ENCODE measurements at places on chromosomes 4 and X.

DNA sequence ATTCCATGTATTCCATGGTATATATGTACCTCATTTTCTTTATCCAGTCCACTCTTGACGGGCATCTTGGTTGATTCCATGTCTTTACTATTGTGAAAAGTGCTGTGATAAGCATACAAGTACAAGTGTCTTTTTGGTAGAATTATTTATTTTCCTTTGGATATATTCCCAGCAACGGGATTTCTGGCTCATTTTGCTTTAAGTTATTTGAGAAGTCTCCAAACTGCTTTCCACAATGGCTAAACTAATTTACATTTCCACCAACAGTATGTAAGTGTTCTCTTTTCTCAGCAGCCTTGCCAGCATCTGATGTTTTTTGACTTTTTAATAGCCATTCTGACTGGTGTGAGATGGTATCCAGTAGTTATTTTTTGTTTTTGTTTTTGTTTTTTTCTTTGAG, 17.6 kb upstream of the FAT4 start:
- DNase-seq: no peak

- DNase-seq: no peak
These were observed 30.9 kb upstream of the PPA2 start for GRCh38 chr4:105504744-105505143.

- DNase-seq: no peak
These were observed 243.4 kb upstream of the GRID2 start for GRCh38 chr4:92060333-92060732.

DNA sequence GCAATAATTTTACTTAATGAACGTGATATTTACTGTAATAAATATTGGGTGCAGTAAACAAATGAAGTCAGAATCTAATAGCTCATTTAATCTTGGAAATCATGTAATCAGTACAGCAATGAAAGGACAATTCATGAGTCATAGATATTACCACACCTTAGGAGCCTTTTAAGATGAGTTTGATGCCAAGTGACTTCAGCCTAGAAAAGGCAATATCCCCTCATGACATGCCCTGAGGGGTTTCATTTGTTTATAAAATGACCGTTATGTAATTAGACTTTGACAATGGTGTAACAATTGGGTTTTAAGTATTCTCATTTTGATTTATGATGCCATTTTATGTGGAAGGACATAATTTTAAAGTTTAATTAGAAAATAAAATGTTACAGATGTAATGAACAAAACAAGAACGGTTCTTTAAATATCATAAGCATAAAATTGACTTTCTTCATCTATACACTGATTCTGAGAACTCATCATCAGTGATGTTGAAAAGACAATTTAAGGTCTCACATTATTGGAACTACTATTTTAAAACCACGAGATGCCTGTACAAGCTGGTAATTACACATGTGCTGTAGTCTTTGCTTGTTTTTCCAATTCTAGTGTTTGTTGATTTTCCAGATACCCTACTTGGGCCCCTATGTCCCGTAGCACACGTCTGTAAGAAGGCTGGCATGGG, 5.0 kb downstream of the FGF2 start:
- DNase-seq: no peak

DNA sequence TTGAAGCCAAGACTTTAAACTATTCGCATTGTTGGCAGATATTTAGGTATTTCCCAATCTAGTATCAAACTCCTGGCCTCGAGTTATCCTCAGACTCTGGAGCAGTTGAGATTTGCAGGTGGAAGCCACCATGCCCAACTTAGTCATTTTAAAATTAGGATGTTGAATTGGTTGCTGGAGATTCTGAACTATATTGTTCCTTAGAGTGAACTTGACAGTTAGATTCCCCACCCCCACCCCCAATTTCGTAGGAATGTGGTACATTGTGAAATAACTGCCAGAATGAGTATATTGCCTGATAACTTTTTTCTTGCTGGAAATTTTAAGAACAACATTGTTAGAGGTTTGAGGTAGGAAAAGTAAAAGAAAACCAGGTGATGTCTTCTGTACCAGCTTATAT, 2.3 kb downstream of the NOCT start:
- no peak for DNase-seq

- DNase-seq: no peak
These were observed 180.7 kb upstream of the PGRMC2 start for GRCh38 chr4:128468123-128468989.

GRCh38 chr4:54095110-54095825, 4.7 kb upstream of the GSX2 start:
- DNase-seq: no peak

DNA sequence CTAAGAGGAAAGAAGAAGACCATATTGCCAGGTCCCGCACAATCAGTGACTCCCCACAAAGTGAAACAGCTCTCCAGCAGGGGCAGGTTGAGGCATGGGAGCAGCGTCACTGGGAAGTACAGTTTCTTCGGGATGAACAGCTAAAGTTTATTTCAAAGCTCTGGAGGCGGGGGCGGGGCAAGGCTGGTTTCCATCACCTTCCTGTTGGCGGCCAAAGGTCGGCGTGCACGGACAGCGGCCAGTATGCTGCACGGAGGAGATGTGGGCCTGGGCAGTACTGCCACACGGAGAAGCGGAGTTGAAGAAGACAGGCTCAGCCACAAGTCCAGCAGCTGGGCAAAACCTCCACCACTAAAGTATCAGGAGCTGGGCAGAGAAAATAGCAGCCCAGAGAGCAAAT, 951 bp upstream of the ZNF518B start:
- DNase-seq: no peak

Measured in NCI-H1417 treated with DMSO at 0.1 percent for 48 hours (cell line).